Activated naive CD4-positive, alpha-beta T cell (primary cell): ENCODE measurements at places on chromosomes 3 and 15.
A peak's percentile ranks its signal among the peaks of the same experiment; 100 is the strongest.

GRCh38 chr15:74438721-74439316, 5.1 kb upstream of the SEMA7A start:
- peak; percentile 68 for DNase-seq

DNA sequence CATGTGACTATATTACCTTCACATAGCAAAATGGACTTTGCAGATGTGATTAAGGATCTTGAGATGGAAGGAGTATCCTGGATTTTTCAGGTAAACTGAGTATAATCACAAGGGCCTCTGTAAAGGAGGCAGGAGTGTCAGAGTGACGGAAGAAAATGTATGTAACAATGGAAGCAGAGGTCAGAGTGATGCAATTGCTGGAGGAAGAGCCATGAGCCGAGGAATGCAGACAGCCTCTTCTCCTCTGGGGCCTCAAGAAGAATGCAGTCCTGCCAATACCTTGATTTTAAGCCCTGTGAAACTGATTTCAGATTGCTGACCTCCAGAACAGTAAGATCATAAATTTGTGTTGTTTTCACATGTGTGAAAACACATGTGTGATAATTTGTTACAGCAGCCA, 15.1 kb downstream of the HEMK1 start:
- no peak for DNase-seq

- no peak for DNase-seq
Measured at GRCh38 chr3:10432156-10432845, 73.1 kb downstream of the ATP2B2 start.

DNA sequence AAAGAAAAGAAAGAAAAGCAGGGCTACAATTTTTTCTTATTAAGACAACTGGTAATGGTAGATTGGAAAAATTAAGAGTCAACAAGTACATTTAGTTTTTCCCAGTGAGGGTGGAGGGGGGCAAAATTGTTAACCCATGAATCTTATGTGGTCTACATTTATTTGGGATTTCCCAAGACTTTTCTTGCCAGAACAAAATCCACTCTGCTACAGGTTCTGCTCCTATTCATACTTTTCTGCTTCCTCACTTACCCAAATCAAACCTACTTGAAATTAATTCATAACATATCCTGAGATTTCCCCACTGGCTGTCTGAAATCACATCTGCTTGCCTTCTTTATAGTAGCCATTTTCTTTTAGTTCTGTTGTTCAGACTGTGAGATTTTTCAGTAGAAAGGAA, 41.1 kb downstream of the VGLL3 start:
- DNase-seq: no peak

DNA sequence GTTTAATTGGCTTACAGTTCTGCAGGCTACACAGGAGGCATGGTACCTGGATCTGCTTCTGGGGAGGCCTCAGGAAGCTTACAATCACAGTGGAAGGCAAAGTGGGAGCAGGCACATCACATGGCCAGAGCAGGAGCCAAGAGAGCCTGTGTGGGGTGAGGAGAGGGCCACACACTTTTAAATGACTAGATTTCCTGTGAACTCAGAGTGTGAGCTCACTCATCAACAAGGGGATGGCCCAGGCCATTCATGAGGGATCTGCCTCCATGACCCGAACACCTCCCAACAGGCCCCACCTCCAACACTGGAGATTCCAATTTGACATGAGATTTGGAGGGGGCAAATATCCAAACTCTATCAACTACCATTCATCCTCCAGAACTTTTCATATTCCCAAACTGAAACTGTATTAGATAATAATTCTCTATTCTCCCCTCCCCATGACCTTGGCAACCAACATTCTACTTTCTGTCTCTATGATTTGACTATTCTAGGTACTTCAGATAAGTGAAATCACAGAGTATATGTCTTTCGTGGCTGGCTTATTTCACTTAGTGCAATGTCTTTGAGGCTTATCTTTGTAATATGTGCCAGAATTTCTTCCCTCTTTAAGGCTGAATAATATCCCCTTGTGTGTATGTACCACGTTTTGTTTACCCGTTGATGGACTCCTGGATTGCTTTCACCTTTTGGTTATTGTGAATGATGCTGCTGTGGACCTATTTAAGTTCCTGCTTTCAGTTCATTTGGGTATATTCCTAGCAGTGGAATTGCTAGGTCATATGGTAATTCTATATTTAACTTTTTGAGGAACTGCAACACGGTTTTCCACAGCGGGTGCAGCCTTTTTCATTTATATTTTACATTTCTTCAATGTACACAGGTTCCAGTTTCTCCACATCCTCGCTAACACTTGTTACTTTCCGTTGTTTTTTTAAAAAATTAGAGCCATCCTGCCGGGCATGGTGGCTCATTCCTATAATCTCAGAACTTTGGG, 43.8 kb downstream of the TKT start:
- no peak for DNase-seq

GRCh38 chr3:61518590-61518989, 42.8 kb upstream of the PTPRG start:
- DNase-seq: no peak

DNA sequence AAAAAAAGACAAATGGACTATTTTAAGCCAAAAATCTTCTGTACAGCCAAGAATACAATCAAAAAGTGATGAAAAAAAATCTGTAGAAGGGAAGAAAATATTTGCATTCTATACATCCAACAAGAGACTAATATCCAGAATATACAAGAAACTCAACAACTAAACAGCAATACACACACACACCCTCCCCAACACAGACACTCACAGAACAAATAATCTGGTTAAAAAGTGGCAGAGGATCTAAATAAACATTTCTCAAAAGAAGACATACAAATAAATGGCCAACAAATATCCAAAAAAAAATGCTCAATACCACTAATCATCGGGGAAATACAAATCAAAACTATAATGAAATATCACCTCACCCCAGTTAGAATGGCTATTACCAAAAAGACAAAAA, 209.0 kb upstream of the ZNF385D start:
- no peak for DNase-seq

DNA sequence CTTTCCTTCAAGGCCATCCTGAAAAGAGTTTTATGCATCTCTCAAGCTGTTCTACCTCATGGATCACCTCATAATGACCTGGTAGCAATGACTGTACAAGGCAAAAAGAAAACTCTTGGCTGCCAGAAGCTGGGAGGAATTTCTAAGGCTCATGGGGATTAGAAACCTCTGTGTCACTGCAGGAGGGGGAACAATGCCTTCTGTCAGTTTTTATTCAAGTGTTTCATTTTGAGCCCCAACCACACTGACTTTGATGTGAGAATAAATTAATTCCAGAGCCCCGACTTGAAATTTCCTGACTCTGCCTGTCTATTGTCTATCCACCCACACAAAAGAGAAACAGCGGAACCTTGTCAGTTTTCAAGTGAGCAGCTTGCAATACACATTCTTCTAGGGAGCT, 58.7 kb upstream of the MRPL3 start:
- DNase-seq: no peak

GRCh38 chr3:151604891-151605290, 128.8 kb upstream of the AADACL2 start:
- no peak for DNase-seq

GRCh38 chr3:80391573-80391972, 623.8 kb upstream of the ROBO1 start:
- DNase-seq: no peak

DNA sequence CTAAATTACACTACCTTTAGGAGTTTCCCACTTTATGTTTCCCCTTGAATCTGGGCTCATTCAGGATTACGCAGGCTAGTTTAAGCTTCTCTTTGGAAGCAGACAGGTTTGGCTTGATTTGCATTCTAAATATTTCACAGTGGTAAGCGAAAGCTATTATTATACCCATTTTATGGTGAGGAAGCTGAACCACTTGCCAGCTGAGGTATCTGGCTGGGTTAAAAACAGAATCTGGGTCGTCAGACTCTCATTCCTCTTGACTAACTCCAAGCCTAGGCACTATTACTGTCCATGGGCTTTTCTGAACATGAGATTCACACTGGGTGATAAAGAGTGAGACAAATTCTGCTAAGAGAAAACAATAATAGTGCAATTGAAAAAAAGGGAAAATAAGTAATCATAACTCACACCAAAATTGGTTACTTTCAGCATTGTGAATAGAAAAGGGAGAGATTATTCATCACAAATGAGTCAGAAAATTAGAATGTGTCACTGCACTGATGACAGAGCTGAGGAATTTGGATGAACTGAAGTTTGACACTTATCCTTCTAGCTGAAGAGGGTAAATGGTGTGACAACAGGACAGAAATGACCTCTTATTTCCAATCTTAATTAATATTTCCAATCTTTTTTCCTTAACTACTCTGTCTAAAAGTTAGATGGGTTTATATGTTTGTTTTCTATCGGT, 211.3 kb downstream of the TIGIT start:
- DNase-seq: no peak

- DNase-seq: no peak
Measured at GRCh38 chr15:45812200-45812599, 177.4 kb downstream of the SQOR start.

DNA sequence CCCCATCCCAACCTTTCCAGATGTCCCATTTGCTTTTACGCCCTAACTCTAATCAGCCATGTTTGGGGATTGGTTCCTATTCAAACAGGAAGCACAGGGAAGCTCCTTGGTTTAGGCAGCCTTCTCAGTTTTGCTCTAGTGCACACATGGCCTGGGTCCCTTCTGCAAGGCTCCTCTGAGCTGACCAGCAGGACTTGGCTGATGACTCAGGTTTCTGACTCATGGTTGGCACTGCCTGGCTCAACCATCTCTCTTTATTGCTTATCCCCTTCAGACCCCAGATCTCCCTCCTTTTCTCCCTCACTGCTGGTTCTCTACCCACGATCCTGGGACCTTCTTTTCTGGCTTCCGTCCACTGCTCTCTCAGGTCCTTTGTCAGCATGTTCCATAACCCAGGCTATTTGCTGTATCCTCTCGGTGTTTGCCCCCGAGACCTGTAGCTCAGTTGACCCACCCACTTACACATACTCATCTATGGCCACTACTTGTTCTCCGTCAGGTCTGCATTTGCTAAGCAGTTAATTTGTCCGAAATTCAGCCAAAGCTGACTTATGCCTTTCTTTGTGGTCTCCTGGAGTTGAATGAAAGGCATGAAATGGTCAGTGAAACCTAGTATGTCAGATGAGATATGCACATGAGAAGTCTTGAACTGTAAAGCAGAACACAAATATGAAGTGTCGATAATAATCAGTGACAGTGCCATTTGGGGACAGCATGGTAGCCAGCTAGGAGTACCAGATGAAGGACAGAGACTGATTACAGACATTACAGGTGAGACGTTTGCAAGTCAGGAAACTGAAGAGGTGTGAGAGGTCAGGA, 323.5 kb upstream of the ROPN1 start:
- no peak for DNase-seq

GRCh38 chr3:41715376-41715775, 246.5 kb downstream of the ULK4 start:
- DNase-seq: no peak

DNA sequence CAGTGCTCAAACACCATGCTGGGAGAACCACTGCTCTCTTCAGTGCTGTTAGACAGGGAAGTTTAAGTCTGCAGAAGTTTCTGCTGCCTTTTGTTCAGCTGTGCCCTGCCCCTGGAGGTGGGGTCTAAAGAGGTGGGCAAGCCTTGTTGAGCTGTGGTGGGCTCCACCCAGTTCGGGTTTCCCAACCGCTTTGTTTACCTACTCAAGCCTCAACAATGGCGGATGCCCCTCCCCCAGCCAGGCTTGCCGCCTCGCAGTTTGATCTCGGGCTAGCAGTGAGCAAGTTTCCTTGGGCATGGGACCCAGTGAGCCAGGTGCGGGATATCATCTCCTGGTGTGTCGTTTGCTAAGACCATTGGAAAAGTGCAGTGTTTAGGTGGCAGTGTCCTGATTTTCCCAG, 670.2 kb upstream of the ALCAM start:
- DNase-seq: no peak

- no peak for DNase-seq
Measured at GRCh38 chr3:123015596-123015995, 12.0 kb downstream of the SEMA5B start.

- no peak for DNase-seq
Measured at GRCh38 chr15:79595306-79595705, 163.2 kb downstream of the MINAR1 start.
